ENCODE measurements at places on chromosomes 4 and X.

- no peak for DNase-seq
Measured at GRCh38 chrX:103361798-103362197, 5.5 kb downstream of the TCEAL9 start.

DNA sequence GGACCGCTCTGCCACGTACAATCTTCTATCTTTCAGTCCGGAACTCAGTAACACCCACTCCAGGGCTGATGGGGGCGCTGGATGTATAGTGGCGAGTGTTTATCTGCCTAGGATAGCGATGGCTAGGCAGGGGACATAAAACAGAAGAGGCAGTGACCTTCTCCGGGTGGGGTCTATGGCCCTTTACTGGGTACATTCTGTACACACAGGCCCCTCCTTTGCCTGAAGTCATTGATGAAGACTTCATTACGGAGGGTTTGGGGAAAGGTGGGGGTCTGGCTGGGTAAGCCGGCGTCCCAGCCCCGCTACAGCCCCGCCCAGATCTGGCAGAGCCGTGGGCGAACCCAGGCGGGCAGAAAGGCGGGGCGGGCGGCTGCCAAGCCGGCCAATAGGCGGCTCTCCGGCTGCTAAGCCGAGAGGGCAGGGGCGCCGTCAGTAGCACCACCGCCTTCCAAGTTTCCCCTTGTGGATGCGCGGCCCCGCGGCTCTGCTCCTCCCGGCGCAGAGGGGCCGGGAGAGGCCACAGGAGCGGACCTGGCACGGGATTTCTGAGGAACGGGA, at the start of gene CHST7:
Gene CHST7, plus strand, starts transcription at position 435 of the 561 bp plus-strand sequence. CDS start 167 bp downstream, outside the sequence.
- no peak for DNase-seq

DNA sequence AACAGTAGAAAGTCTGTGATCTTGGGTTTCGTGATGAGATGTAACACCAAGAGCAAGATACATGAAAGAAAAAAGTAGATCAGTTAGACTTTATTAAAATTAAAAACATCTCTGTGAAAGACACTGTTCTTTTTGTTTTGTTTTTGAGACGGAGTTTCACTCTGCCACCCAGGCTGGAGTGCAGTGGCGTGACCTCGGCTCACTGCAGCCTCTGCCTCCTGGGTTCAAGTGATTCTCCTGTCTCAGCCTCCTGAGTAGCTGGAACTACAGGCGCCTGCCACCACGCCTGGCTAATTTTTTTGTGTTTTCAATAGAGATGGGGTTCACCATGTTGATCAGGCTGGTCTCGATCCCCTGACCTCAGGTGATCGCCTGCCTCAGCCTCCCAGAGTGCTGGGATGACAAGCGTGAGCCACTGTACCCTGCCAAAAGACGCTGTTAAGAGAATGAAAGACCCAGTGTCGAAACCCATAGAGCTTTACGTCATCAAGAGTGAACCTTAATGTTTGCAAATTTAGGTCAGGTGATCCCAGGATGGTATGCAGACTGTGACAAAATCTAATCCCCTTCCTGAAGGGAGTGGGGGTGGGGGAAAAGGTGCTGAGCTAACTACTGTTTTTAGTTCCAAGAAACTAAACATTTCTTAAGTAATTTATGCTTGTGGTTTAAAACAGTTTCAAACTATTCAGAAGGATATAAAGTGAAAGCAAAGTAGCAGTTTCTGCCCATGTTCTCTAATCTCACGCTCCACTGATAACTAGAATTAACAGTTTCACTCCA, 8.0 kb downstream of the OFD1 start:
- no peak for DNase-seq

DNA sequence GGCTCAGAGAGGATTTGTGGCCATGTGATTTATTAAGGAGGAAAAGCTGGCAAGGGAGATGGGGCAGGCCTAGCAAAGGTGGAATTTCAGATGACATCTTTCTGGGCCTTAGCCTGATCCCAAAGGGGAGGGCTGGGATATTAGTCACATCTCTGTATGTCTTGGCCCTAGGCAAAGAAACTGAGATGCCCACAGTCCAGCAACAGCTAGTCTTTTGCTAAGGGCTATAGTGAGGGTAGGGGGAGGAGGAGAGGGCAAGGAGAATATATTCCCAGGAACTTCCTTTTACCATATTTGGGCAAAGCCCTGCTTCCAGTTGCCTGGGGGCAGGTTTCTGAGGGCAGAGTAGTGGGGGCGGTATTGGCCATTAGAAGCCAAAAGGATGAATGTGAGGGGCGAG, 209.8 kb upstream of the NR3C2 start:
- no peak for DNase-seq

DNA sequence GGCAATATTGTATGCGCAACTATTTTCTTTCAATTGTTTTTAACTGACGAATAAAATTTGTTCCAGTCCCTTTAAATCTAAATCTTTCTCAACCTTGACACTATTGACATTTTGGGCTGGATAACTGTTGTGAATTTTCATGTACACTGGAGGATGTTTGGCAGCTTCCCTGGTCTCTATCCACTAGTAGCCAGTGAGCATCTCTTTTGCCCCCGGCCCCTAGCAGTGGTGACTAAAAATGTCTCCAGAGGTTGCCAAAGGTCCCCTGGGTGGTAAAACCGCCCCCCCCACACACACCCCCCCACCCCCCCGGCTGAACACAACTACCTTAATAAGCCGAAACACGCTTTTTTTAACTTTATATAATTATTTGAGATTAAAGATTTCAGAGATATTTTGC, 514 bp downstream of the FANCB start:
- DNase-seq: no peak

Measured in GF-D8 (cell line).